Liver (tissue), 10 donors: ENCODE measurements at places on chromosomes 1 and 21. TPM values are rescaled to one million over a fixed set of nuclear protein-coding genes. Genes with fewer than 3 reads are reported as not detected.

GRCh38 chr1:9465640-9466039 lies 73.6 kb upstream of the SLC25A33 start:
- DNase-seq, result no peak

GRCh38 chr1:85585799-85586198 lies 5.2 kb downstream of the CCN1 start:
- no peak for DNase-seq

- DNase-seq, result no peak
Observed at GRCh38 chr1:32893198-32894018, 7.1 kb downstream of the HPCA start.

DNA sequence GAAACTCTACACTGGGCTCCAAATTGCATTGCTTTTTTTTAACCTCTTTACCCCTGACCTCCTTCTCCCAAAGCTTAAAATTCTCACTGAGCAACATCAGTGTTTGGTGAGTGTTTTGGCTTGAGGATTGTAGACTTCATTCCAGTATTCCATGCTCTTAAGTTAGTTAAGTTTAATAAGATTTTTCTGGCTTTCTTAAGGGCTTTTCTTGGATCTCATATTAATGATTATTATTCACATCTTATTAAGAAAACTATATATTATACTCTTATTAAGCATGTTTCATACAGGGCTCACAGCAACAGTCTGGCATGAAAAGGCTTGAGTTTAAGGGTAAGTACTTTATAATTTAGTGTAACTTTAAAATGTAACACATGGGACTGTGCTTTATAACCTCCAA lies 141.8 kb downstream of the DISP1 start:
- no peak for DNase-seq

- no peak for DNase-seq
Observed at GRCh38 chr1:63701187-63701586, 72.6 kb upstream of the ROR1 start.

The IRF6 gene
- polyA plus RNA-seq, result 17.5 TPM

The IL6R gene
- polyA plus RNA-seq, result 18.8 TPM
